ENCODE measurements at places on chromosomes 3 and 15. TPM values are rescaled to one million over a fixed set of nuclear protein-coding genes. Genes with fewer than 3 reads are reported as not detected.
A peak's percentile ranks its signal among the peaks of the same experiment; 100 is the strongest.

GRCh38 chr15:48936666-48937065, 27.1 kb downstream of the SHC4 start:
- no peak for DNase-seq

GRCh38 chr15:66452420-66452819, 45.1 kb downstream of the SNAPC5 start:
- no peak for DNase-seq

The CHRNB4 gene
- total RNA-seq = not detected

DNA sequence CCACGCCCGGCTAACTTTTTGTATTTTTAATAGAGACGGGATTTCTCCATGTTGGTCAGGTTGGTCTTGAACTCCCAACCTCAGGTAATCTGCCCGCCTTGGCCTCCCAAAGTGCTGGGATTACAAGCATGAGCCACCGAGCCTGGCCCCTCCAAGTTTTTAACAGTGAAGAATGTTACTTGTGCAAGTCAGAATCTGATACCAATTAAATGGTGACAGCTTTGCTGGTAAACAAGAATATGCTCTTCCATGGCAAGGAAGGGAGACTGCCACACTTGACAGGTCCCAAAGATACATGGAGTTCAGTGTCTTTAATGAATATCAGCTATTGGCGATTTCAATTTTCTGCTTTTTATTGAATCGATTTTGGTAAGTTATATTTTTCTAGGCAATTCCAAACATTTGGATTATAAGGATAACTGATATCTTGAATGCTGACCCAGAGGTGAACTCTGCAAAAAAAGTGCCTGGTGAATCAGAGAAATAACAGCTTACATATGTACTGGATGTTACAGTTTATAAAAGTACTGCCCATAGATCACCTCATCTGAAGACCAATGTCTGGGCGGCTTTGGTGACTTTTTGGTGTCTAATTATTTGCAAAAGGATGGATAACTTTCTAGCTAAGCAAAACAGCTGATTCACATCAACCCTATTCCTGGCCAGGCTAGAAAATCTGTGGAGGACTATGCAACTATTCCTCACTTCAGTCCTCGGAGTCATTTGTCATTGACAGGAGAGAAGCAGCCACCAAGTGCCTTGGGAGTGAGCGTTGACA, 1.2 kb downstream of the PARP16 start:
- no peak for DNase-seq

- no peak for DNase-seq
These were observed 17.9 kb upstream of the TM4SF1 start for GRCh38 chr3:149395107-149396089.

The DUOX2 gene
- total RNA-seq = 0.08 TPM

The CTXN2 gene
- not detected for total RNA-seq

DNA sequence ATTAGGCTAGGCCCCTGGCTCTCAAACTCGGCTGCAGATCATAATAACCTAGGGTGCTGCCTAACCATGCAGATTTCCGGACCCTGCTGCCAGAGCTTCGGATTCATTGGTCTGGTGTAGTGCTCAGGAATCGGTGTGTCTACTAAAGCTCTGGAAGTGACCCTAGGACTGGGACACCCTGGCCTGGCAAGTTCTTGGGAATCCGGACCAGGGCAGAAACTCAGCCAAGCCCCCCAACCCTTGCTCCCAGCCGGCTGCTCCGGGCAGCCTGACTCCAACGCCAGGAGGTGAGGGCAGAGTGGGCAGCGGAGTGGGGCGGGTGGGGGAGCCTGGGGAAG, 23.0 kb downstream of the IGDCC3 start:
- DNase-seq = no peak

- DNase-seq = peak; percentile 42
These were observed 23.5 kb downstream of the DRD3 start for GRCh38 chr3:114155370-114155821.

- no peak for DNase-seq
These were observed 56.7 kb upstream of the TSEN2 start for GRCh38 chr3:12427551-12427950.

The SV2B gene
- total RNA-seq = 4.1 TPM

The NPTN gene
- total RNA-seq = 188 TPM

The GNAI2 gene
- 126 TPM for total RNA-seq

DNA sequence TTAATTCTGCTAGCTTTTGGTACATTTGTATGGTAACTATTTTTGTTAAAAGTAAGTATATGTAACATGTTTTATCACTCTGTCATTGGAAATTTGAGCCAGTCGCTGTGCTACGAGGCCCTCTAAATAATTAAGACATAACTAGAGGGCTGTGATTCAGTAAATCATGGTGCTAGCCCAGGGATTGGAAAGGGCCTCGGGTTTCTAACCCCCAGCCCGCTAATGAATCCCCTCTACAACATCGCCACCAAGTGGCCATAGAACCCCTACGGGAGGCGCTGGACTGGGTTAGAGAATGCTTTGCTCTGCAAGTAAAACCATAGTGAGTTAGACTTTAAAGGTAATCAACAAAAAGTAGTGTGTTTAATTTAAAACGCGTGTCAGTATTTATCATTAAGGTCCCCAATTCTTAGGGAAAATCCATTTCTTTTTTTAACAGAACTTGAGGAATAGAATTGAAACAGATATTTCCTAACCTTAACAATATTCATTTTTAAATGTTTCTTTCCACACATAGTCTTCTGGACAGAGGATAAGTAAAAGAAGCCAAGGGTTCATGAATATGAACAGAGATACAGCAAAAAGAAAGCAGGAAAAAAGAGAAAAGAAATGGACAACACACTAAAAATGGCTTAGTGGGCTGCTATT, 744.7 kb downstream of the EPHA3 start:
- DNase-seq = no peak

- DNase-seq = no peak
These were observed 232.0 kb downstream of the KCNMB2 start for GRCh38 chr3:178768072-178768864.

DNA sequence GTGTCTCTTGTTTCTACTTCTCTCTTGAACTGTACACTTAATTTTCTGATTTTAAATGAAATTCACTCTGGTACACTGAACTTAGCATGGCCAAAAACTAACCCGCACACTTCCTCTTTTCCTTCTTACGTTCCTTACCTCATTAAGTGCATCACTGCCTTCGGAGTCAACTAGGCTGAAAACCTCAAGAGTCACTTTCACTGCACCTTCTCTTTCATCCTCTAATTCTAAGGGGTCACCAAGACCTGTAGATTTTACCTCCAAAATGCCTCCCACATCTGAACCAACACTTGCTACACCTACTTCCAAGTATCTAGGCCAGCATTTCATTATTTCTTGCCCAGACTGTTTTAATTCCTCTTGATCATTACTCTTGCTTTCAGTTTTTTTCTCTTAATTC, 6.6 kb downstream of the CBLB start:
- DNase-seq = no peak

DNA sequence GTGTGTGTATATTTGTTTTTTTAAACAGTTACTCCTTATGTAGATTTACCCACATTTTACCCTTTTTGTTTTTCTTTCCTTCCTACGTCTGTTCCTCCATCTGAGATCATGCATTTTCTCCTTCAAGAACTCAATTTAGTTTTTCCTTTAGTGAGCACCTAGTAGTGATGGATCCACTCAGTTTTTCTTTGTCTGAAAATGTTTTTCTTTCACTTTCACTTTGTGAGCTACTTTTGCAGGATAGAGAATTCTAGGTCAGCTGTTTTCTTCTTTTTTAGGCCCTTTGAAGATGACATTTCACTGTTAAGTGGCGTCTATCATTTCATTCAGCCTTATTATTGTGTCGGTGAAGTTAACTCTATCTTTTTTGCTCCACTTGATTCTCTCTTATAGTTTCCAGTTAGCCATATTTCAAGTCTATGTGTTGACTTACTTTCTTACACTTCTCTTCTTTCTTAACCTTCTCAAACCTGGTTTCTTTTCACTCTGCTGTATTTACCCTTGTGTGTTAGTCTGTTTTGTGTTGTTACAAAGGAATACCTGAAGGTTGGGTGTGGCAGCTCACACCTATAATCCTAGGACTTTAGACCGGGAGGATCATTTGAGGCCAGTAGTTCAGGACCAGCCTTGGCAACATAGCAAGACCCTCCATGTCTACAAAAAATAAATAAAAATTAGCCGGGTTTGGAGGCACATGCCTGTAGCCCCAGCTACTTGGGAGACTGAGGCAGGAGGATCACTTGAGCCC, 55.8 kb downstream of the PRKCI start:
- no peak for DNase-seq

The FGF12 gene
- total RNA-seq = 356 TPM

DNA sequence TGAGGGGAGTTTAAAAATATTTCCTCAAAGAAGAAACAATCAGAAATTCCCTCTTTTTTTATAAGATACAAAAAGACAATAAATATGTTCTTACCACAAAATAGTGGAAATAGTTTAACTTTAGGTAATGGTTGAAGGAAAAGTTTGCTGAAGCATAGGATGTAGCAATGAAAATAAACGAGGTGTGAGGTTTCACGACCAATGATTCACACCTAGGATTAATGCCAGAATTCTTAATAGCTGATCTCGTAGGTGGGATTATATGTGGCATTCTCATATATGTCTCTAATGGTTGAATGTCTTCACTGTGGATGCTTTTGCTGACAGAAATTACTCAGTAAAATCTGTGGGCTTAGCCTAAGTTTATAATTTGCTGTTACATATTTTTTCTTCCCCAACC, 467.7 kb downstream of the FGF12 start:
- no peak for DNase-seq

DNA sequence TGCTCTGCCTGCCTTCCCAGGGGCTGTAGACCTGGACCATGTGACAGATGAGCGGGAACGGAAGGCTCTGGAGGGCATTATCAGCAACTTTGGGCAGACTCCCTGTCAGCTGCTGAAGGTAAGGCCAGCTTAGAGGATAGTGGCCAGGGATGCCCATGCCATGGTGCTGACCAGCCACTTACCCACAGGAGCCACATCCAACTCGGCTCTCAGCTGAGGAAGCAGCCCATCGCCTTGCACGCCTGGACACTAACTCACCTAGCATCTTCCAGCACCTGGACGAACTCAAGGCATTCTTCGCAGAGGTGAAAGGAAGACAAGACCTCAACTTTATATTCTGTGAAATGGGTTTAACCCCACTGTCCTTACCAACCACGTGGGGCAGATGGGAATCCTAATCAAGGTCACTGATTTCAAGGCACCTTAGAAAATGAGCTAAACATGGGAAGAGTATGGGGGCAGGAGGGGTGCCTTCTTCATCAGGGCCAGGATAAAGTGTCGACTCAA, 26.7 kb downstream of the NBEAL2 start:
- DNase-seq = no peak

DNA sequence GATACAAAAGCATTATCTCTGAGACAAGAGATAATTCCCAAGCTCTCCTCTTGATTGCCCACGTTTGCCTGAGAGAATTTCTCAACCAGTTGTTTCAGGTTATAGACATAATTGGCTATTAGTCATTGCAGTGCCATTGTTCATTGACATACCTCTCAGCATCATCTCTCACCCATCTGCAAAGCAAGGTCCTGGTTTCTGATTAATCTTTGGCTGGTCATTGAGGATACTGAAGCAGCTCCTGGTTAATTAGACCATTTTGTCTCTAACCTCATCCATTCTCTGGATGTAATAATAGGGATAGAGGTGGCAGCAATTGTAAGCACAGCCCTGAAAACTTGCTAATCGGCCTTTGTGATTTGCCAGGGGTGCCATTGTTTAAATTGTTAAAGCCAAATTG, 104.2 kb downstream of the CNTN6 start:
- no peak for DNase-seq

The ARIH1 gene
- total RNA-seq = 176 TPM

DNA sequence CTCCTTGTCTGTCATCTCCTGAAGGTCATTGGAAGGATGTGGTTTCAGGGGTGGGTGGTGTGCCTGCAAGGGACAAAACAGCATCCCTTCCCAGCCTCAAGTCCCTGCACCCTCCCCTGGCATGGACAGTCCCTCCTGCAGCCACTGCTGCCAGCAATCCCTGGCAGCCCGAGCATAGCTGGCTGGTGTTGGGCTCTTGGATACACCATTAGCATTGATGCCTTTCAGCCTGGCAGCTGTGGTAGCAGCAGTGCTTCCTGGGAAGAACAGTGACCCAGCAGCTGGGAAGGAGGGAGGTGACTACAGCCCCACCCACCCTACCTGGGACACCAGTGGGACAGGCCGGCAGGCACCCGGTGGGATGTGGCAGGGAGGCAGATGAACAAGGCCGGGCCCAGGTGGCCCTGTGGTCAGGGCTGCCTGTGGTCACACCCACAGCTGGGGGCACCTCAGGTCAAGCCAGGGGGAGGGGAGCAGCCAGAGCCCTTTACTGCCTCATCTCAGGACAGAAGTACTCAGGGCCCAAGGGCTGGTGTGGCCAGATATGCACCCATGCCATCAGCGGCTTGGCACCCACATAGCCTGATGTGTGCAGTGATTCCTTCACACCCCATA, 32.9 kb upstream of the TMEM115 start:
- DNase-seq = peak; percentile 68

GRCh38 chr15:73504885-73505284, 61.9 kb downstream of the REC114 start:
- DNase-seq = no peak

The PARP15 gene
- total RNA-seq = 0.40 TPM

Measured in Right ventricle myocardium superior (tissue), 1 donor.